ENCODE measurements at places on chromosomes 3 and 15.
A peak's percentile ranks its signal among the peaks of the same experiment; 100 is the strongest.

GRCh38 chr15:45702041-45702440, 67.2 kb downstream of the SQOR start:
- DNase-seq: no peak

- no peak for DNase-seq
Measured at GRCh38 chr3:64291345-64291744, 66.1 kb upstream of the PRICKLE2 start.

DNA sequence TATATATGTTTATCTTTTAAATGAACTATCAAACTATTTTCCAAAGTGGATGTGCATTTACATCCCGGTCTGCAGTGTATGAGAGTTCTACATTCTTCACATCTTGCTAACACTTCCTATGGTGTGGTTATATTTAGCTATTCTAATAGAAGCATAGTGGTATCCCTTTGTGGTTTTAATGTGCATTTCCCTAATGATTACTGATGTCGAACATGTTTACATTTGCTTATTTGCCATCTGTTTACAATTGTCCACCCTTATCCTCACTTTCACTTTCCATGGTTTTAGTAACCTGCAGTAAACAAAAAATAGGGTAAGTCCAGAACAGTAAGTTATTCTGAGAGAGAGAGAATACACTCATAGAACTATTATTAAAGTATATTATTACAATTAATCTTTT, 360.5 kb upstream of the NAALADL2 start:
- no peak for DNase-seq

DNA sequence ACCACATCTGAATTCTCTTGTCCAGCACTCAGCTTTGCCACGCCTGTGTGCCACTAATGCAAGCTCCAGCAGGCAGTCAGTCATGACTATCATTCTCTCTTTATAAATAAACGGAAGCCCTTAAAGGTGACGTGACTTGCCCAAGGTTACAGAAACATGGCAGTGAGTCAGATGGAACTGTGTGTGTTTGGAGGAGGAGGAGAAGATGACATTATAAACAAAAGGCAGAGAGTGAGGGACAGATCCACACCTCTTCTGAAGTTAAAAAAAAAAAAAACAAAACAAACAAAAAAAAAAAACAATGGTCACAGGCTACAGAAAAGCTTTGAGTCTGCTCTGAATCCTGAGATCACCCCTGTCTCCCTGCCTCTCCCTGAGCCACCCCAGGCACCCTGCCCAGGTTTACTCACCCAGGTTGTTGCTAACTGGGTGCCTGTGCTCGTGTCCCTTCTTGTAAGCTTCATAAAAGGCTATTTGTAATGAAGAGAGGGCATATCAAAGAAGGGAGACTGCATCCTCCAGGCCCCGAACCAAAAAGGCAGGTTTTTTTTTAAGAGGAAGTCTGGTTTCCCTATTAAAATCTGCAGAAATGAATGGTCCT, 119.7 kb upstream of the PHLDB2 start:
- no peak for DNase-seq

DNA sequence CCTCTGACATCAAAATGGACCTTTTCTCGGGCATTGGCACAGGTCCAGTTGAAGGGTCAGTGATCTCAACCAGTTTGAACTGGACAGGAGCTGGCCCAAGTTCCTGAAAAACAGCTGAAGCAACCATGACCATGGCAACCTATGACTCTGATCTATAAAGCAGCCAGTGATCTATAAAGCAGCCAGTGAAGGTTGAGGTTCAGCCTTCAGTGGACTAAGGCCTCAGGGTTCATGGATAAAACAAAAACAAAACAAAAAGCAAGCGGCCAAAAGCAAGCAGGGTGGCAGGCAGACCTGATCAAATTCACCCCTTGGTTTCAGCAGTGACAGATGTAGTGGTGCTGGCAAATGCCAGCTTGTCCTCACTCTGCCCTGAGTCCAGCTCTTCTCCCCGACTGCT, 10.0 kb upstream of the CHRNB4 start:
- DNase-seq: no peak

- DNase-seq: peak; percentile 54
Measured at GRCh38 chr15:45573961-45574629, 13.1 kb upstream of the BLOC1S6 start.
